RPMI7951 (cell line): ENCODE measurements at places on chromosomes 12 and 14. TPM values are rescaled to one million over a fixed set of nuclear protein-coding genes. Genes with fewer than 3 reads are reported as not detected.

DNA sequence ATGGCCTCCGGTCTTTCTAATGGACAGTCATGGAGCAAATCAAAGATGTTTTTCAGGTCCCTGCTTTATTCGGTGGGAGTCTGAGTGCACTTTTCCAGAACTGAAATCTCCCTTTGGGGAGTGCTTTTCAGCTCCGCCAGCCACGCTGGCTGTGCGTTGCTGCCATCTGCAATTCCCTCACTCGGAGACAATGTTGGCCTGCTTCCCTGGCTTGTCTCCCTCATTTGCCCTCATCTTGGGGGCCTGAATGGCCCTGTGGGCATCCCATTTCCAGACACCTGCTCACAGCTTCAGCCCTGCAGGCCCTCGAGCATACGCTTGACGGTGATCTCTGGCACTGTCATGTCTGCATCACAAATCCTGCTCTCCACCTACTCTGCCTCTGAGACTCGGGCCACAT is 103.8 kb downstream of the CCDC92 start:
- DNase-seq: no peak

- no peak for DNase-seq
Observed at GRCh38 chr14:65433157-65433556, 20.6 kb downstream of the FUT8 start.

GRCh38 chr12:110940933-110941332 is 20.6 kb upstream of the MYL2 start:
- DNase-seq: no peak

The CFAP73 gene
- total RNA-seq: not detected in 2 replicates
